Thoracic aorta (tissue), 2 donors: ENCODE measurements at places on chromosomes 5 and 9.

GRCh38 chr5:112549127-112549526, 130.1 kb upstream of the EPB41L4A start:
- no peak for DNase-seq

GRCh38 chr5:155129513-155129880, 115.9 kb downstream of the KIF4B start:
- no peak for DNase-seq

DNA sequence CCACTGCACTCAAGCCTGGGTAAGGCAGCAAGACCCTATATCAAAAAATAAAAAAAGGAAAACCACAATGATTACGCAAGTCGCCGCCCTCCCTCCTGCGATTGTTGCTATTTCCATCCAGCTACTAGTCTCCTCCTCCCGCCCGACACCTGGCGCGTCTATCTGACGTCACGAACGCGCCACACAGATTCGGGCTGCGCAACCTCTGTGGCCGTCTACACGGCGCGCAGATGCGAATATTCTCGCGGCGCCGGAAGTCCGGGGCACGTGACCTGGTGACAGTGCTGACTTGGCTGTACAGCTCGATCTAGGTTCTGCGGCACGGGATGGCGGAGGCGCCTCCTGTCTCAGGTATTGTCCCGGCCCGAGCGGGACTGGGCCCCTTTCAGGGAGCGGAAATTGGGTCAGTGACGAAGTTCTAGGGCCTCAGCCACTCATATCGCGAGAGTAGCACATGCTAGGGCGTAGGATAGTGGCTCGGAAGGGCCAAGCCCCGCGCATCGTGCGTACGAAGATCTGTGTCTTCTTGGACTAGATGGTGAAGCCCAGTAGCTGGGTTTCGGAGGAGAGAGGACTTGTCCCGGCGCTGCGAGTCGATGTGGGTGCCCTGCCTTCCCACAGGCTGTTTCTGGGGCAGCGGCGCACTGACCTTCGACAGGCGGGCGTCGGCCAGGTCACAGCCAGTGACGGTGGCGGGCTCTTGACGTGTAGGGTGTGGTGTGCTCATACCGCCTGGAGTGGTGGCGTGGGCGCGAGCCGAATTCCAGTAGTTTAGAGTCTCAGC, at the start of gene NFX1:
NFX1 (plus strand) TSS at position 270 of the 784 bp plus-strand sequence; CDS start at position 327, 57 bp downstream.
- peak; percentile 95 for DNase-seq

- DNase-seq: no peak
Measured at GRCh38 chr9:108105885-108106284, 616.3 kb upstream of the KLF4 start.

DNA sequence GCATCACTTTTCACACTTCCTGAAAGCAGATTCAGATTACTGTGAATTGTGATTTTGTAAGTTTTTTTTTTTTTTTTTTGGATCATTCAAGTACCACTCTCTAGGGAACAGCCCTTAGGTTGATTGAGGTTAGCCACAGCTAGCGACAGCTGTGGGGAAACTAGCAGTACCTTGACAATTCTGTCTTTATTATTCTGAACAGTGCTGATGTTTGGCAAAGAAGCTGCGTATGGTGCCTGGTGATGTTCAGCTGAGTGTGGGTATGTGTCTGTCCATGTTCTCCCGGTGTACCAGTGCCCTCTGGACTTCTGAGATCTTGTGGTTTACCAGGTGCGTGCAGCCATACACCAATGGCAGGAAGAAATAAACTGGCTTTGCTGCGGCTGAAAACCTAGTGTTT, 117.3 kb upstream of the PLPPR1 start:
- DNase-seq: no peak

- no peak for DNase-seq
Measured at GRCh38 chr9:126549246-126550006, 64.3 kb upstream of the LMX1B start.

- no peak for DNase-seq
Measured at GRCh38 chr5:84381502-84382362, 2.9 kb downstream of the EDIL3 start.
